ENCODE measurements at places on chromosomes 5 and 9.

GRCh38 chr5:1133510-1134201, 21.8 kb upstream of the SLC12A7 start:
- DNase-seq = no peak

DNA sequence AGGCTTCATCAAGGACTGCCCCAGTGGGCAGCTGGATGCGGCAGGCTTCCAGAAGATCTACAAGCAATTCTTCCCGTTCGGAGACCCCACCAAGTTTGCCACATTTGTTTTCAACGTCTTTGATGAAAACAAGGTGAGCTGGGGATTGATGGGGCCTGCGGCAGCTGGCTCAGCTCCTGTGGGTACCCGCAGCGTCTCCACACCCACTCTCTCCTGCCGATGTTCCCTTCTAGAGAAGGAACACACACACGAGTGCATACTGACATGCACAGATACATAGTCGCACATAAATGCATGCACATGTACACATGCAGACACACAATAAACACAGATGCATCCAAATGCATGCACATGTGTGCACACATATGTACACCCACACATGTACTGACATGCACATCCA, 45.6 kb downstream of the NCS1 start:
- DNase-seq = no peak

- no peak for DNase-seq
Measured at GRCh38 chr5:157193699-157194424, 13.2 kb downstream of the ITK start.

DNA sequence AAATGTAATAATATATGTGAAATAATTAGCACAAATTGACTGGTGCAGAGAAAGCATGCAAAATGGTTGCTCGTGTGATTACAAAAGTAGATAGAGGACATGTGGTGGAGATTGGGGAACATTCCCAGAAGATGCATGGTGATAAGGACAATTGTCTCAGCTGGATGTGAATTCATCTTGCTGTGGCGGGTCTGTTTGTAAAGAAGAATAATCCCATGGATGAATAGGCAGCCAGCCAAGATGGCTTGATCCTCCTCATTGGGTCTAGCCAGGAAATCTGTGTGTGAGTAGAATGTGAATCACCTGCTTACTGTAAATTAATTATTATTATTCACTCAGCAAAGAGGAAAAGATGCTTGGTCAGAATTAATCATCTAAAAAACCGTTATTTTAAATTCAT, 12.6 kb upstream of the DPYSL3 start:
- no peak for DNase-seq

DNA sequence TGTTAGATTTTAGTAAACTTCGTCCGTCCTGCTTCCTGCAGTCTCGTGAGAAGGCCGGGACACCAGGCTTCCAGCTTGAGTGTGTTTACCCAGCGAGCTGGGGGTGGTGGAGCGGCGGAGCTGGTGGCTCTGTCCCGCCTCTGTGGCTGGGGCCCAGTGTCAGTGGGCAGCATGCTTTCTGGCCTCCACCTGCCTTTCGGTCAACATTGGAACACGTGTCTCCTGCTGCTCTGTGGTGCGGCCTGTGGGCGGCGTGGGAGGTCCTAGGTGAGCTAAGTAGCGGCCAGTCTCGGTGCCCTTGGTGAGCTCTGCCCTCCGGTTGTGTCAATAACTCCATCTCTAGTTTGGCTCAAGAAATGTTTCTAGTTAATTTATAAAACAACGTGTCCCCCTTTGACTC, 125.9 kb downstream of the GADD45G start:
- no peak for DNase-seq

DNA sequence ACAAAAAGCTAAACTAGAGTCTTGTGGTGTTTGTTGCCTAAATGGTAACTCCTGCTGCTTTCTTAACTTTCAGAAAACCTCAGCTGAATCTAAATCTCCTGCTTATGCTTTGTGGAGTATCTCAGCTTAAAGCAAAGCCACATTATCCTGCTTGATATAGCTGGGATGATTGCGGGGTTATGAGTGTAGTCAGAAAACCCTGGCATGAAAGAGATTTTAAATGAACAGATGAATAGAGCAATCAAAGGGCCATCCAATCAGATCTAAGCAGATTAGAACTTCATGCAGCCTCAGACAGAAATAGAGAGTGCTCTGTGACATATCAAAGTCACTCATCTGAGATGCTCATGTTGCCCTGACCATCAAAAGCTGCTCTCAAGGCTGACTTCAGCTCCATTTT, 305.5 kb downstream of the DMRT2 start:
- DNase-seq = no peak

- peak; percentile 29 for DNase-seq
Measured at GRCh38 chr5:132000677-132001453, 10.6 kb downstream of the ACSL6 start.

DNA sequence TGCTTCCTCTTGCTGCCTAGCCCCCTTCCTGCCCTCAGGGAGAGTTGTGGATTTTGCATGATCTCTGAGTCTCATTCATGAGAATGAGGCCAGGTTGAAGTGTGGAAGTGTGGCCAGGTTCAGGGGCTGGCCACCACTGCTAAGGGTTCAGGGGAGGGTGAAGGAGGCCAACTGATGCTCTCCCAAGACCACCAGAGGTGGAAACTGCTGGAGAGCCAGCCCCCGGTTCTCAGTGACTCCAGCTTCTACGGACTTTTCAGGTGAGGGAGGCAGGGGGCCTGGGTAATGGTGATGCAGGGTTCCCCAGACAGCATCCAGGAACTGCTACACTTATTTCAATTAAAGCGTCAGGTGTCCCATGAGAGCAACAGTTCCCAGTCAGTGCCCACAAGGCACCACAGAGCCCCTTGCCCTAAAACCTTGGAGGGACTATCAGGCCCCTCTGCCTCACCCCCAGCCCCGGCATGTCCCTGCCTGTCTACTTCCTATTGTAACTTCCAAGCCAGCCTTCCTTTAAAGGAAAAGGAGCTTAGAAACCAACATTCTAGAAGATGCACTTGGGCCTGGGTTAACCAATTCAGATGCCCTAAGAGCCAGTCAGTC, 50.1 kb downstream of the AMBP start:
- no peak for DNase-seq

DNA sequence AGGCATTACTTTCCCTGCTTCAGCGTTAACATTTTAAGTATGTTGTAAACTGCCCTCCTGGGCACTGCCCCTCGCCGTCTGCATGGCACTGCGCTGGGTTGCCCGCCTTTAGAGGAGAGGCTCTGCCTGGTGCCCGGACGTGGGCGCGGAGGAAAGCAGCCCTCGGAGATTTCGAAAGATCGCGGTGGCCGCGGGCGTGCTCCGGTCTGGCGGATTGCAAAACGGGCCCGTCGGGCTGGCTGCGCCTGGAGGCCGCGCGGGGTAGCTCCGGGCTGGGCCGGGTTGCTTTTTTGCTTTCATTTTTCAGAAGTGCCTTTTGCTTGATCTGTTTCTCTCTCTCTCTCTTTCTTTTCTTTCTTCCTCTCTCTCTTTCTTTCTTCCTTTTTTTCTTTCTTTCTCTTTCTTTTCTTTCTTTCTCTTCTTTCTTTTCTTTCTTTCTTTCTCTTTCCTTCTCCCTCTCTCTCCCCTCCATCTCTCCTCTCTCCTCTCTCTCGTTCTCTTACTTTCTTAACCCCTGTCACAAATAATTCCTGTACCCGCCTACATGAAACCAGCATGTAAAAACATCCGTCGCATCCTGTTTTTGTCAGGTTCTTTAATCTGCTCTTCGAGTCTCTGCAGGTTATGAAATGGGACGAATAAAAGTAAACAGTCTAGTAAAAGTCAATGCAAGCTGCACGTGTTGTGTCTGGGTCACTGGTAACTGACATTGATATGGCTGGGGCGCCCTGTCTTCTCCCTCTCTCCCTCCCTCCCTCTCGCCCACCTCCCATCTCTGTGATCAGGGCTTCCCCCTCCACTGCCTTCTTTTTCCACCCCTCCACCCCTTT, 1.7 kb downstream of the FST start:
- DNase-seq = peak; percentile 11

- peak; percentile 17 for DNase-seq
Measured at GRCh38 chr5:76401801-76402250, 1.3 kb upstream of the IQGAP2 start.

- no peak for DNase-seq
Measured at GRCh38 chr5:131463656-131464055, 171.4 kb downstream of the RAPGEF6 start.

GRCh38 chr5:137822158-137822764, 45.4 kb upstream of the MYOT start:
- DNase-seq = no peak

GRCh38 chr9:35311891-35312639, 150.3 kb downstream of the UNC13B start:
- no peak for DNase-seq

GRCh38 chr5:26003966-26004365, 1034.4 kb downstream of the CDH9 start:
- no peak for DNase-seq

GRCh38 chr9:3848445-3849114, 322.8 kb upstream of the RFX3 start:
- DNase-seq = no peak

- no peak for DNase-seq
Measured at GRCh38 chr9:92044936-92045335, 70.3 kb downstream of the SPTLC1 start.

- DNase-seq = no peak
Measured at GRCh38 chr9:77236693-77237092, 59.4 kb downstream of the VPS13A start.

- no peak for DNase-seq
Measured at GRCh38 chr5:59360130-59360555, 533.4 kb downstream of the PDE4D start.

DNA sequence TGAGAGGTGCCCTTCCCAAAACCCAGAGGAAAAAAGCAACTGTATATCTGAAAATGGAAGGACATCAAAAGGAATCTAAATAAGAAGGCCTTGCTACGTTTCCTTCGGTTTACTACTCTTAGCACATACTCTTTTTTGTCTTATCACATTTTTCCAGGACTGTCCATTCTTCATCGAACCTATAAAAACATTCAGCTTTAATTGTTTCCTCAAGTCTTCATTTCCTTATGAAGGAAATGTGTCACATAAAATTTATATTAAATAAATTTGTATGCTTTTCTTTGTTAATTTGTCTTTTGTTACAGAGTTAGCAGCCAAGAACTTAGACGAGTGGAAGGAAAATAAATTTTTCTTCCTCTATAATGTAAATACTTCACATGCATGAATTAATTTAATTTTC, 255.0 kb downstream of the BNC2 start:
- DNase-seq = no peak

- DNase-seq = no peak
Measured at GRCh38 chr5:161086461-161086860, 234.4 kb upstream of the ATP10B start.

GRCh38 chr9:134521817-134522501, 119.6 kb upstream of the COL5A1 start:
- no peak for DNase-seq

GRCh38 chr9:78871452-78872331, 574.8 kb downstream of the PSAT1 start:
- no peak for DNase-seq

DNA sequence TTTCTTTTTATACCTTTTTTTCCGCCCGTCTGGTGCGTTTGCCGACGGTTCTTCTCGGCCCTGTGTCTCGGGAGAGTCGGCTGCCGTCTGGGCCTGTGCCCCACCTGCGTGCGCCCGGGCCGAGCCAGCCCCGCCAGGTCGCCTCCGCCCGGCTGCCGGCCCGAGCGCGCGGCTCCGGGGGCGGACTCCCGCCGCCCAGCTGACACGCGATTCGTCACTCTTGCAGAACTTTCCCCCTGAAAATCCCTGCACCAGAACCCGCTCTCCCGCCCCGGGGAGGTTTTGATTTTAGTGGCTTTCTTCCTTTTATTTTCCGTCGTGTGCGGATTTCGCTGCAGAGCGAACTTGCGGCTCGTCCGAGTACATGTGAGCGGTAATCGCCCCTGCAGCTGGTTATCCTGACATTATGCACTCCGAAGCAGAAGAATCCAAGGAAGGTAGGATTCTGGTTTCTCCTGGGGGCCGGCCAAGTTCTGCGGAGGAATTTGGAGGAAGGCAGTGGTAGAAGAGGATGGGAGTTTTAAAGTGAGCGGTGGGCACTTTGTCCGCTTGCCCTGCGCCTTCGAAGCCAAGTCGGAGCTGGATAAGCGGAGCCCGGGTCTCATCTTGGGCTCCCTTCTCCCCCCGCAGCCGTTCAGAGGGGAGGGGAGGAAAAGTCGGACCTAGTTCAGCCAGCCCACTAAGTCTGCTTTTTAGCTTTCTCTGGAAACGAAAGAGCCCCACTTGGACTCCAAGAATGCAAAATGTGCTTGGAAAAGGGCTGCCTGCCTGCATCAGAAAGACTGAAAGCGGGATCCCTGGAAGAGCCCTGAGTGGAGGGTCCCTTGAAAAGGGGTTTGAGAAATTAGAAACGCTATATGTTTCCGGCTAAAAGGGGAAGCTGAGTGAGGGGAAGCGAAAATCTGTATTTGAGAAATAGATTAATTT, at the start of gene TNFAIP8:
TNFAIP8 (plus strand) TSS at position 335 of the 927 bp plus-strand sequence; CDS start at position 407, 72 bp downstream.
- peak; percentile 37 for DNase-seq

DNA sequence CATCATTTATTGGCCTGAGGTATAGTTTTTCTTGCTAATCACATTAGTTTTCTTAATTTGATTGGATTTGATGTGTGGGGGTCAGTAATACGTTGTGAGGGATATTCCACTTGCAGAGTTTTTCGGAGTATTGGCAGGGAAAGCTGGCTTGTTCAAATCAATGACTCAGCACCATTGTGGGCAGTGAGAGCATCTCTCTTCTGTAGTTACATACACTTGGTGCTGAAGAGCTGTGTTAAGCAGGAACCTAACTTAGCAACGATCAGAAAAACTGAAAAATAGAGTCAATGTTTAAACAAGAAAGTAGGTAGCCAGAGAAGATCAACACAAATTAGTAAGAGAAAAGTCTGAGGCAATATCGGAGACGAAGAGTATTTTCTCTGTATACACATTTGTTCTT, 344.6 kb upstream of the EDIL3 start:
- no peak for DNase-seq

GRCh38 chr5:73370095-73370494, 78.5 kb downstream of the FOXD1 start:
- DNase-seq = no peak

DNA sequence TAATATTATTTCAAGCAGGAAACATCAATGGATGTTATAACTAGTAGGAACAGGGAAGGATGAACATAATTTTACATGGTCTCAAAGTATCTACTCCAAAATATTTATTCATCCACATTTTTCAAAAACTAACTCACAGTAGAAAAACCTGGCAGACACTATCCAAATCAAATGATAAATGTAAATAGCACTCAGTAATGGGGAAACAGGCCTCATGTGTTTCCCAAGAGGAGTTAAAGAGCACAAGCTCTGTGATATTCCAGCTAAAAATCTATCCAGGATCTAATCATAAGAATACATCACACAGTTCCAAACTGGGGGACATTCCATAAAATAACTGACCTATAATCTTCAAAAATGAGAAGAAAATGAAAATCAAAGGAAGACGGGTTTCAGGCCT, 443.1 kb downstream of the ZNF608 start:
- DNase-seq = no peak
